ENCODE measurements at places on chromosomes 5 and 9. TPM values are rescaled to one million over a fixed set of nuclear protein-coding genes. Genes with fewer than 3 reads are reported as not detected.

- no peak for DNase-seq
Observed at GRCh38 chr5:40273936-40274335, 405.8 kb upstream of the PTGER4 start.

The SLC34A3 gene
- not detected for polyA plus RNA-seq

GRCh38 chr5:139740138-139740991 is 55.2 kb upstream of the PSD2 start:
- no peak for DNase-seq

- DNase-seq = no peak
Observed at GRCh38 chr9:29322240-29322639, 1749.0 kb upstream of the C9orf72 start.

DNA sequence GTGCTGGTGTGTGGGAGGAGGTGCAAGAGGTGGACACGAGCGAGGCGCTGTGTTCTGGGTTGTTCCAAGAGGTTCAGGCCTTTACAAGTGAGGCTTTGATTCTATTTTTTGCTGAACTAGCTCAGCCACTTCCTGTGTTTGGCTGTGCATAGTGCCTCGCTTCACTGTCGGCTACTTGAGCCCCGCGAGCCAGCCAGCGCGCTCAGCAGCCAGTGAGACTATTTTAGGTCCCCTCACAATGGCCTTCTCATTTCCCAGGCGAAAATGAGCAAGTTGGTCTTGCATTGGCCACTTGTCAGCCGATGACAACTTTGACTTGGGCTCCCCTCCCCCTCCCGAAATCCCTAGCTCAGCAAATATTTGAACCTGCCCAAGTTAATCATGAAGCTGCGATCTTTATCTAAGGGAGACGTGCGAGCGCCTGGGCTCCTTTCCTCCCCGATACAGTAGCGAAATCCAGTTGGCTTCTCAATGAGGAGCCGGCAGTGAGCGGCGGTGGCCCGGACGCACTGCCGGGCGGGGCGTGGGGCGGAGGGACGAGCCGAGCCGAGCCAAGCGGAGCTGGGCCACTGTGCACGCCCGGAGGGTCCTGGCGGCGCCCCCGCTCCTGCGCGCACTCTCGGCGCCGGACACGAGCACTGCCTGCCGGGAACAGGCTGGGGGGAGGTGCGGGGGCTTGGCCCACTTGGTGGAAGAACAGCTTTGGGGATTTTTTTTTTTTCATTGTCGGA is 72.6 kb downstream of the PIK3R1 start:
- peak; percentile 40 for DNase-seq

The TLR4 gene
- polyA plus RNA-seq = 0.12 TPM

- no peak for DNase-seq
Observed at GRCh38 chr9:137216188-137216965, 5.7 kb downstream of the RNF208 start.

DNA sequence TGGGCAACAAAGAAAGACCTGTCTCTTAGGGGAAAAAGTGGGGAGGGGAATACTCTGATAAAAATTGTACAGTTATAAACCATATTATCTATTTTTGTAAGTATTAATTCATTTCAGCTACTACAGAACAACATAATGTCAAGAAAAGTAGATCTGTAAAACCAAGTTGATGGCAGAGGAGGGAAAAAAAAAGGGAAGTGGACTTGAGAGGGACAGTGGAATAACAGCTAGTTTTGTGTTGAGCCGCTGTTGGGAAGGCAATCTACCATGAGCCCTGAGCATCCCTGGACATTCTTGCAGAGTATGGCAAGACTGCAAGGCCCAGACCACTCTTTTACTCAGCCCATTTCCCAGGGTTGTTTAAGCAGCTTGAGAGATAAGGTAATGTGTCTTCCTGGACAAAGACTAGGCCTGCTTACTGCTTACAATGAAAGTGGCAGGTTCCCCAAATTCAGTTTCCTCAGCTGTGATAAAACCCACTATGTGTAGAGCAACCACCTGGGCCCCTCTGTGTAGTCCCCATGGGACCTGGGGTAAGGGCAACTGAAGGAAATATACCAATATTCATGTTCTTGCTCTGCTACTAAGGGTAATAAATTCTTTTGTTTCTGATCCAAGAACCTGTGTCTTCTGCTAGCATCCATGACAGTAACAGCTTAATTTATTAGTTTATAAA is 25.0 kb downstream of the CEP120 start:
- no peak for DNase-seq

DNA sequence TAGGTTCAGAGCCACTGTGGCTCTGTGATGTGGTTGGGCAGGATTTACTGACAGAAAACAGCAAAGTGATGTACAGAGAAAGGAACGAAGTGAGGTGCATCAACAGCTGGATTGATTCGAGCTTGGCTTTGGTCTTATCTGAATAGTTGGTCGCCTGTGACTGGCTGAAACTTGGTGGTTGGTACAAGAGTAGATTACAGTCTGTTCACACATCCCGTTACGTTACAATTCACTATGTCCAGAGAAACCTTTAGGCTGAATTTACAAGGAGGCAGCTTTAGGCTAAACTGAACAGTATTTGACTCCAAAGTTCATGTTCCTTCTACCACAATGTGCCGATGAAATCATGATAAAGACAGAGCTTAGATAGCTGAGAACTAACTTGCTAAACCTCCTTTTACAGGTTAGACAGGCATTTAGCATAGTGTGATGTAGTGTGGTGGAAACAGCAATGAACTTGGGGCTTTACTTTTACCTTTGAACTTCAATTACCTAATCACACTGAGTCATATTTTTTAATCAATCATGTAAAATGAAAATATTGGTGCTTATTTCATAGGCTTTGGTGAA is 210.2 kb upstream of the PUM3 start:
- no peak for DNase-seq

The TIGD6 gene
- polyA plus RNA-seq = 3.6 TPM

- no peak for DNase-seq
Observed at GRCh38 chr9:125929846-125930245, 182.7 kb downstream of the PBX3 start.

- DNase-seq = no peak
Observed at GRCh38 chr9:38482918-38483592, 58.8 kb upstream of the IGFBPL1 start.

The NR6A1 gene
- polyA plus RNA-seq = not detected

DNA sequence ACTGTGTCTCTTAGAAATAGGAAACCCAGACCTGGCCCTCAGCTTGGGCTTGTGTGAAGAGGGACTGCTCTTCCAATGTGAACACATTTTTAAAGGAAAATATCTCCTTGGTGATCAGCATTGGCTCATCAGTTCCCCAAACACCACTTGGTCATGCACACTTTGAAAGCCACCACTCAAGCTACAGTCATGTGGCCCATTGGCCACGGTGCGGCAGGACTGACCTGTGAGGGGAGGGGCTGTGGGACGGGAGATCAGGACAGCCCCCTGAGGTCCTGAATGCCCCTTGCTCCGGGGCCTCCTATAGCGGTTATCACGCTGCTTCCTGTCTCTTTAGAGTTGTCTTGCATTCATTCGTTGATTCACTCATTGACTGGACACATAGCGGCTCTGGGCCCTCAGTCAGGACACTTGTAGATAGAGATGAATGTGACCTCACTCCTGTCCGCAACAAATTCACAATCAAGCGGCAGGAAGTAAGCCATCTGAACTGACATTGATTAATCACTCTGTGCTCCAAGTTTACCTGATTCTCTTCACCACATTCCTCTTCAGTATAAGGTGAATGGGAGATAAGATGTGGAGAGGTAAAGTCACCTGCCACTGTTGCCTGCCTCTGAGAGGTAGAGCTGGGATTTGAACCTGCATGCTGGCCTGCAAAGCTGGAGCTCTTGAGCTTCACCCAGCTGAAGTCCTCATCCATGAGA is 73.1 kb downstream of the COL15A1 start:
- DNase-seq = no peak

DNA sequence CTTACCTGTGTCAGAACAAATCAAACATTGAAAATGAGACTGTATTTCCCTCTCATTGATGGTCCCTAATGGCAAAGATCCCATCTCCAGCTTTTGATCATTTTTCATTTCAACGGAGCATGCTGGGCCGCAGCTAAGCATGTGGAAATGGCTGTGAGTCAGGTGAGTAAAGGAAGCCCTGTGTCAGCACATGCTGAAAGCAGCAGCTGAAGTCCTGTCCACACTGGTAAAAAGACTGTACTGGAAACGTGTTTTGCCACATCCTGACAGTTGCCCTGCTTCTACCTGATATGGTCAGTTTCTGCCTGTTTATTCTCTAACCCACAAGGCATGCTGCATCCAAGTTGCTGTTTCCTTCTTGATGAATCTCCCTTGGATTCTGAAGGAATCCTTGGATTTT is 330.1 kb downstream of the EFNA5 start:
- no peak for DNase-seq

DNA sequence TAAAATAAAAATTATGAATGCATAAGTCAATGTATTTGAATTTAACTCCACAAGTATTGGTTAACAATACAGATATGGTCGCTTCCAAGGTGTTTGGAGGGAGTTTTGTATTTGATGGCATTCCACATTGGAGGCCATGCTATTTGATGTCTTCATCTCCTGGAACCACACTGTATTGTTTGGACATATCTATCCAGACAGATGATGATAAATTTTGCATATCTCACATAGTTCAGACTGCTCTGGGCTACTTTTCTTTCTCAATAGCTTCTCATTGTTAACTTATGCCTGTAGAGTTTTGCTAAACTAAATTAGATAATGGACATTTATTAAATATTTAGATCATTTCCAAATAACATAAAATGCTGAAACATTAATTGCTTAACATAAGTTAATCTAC is 58.0 kb downstream of the CDKN2A start:
- DNase-seq = no peak

DNA sequence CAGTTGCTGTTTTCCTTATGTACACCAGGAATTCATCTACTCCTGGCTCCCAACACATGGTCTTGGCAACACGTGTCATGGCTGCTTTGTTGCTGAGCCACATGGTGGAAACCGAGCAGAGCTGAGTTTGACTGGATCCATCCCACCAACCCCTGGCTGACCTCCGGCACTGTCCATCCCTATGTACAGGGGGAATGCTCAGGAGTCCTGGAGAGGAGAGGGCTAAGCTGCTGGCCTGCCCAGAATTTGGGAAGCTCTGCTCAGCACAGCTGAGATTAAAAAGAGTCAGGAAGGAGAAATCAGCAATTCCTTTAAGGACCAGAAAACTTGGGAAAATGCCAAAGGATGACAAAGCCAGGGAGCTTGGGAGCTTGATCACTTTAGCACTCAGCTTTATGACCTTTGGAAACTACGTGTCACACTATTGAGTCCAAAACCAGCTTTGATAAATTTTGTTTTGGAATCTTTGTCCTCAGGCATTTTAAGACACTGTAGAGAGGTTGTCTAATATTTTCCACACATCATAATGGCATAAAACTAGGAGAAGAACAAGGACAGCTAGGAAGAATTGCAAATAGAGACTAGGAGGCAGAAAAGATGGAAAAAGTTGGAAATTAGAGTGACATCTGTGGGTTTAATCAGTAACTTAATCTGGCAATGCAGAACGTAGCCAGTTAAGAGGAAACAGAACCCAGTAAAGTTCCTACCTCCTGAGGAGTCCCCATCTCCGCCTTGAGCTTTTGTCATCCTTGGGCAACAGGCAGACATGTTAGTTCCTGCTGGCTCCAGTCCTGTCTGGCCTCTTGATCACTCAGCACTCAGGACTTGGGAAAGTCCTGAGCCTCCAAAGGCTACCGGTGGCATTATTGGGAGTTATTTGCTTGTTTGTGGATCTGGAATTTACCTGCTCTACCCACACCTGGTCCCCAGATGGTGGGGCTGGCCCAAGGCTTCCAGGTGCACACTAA is 62.5 kb upstream of the PLPP1 start:
- no peak for DNase-seq

DNA sequence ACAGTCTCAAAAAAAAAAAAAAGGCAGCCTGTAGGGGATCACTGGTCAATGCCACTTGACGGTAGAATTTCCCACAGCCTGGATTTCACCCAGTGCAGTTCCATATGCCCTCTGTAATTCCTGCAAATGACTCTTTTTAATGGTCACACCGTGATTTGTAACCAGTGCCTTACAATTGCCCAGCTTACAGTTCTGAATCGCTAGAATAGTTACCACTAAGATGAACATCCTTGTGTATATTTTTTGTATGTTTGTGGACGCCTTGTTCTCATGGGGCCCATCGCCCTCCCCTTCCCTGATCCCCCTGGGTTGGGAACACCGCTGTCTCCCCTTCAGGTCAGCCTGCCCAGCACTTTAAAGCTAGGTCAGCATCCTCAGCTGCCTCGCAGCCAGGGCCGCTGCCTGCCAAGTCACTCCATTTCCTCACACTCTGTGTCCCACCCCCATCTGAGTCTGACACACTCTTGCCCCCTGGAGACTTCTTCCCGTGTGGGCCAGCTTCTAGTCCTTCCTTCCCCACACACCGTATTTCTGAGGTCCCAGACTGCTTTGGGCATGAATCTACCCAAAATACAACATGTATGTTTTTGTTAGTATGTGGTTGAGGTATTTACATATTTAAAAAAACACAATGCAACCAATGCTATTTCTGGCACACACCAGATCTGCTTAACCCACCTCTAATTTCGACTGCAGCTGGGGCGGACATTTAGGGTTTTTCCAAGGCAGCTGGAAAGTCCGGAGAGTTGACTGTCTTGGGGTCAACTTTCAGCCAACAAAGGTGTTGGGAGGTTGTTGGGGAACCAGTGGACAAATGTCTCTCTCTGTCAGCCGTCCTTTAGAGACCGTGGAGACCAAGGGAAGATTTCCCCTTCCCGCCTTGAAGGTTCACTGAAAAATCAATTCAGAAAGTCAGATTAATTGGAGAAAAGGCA is 120.5 kb upstream of the NEK6 start:
- no peak for DNase-seq

DNA sequence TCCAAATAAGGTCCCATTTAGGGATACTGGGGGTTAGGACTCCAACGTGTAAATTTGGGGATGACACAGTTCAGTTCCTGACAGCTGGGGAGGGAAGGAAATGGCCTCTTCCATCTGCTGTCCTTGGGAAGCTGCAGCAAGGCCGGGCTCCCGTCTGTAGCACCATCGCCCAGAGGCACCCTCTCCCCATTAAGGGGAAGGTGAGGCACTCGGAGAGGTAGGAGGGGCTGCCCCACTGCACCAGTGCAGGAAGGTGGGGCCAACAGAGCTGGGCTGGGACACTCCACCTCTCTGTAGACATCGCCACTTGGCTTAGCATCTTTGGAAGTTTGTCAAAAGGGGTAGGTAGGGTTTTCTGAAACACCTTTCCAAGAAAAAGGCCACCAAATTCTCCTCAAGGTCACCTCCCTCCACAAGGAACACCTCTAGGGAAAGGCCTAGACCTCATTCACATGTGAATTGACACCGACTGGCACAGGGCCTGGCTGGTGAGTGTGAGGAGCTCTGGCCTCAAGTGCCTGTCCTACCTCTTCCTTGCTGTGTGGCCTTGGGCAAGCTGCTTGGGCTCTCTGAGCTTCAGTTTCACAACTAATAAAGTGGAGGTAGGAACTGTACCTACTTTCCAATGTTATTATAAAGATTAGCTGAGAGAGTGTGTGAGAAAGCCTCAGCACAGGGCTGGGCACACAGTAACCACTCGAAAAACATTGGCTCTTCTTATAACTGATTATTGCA is 75.0 kb upstream of the NEURL1B start:
- no peak for DNase-seq

- no peak for DNase-seq
Observed at GRCh38 chr5:147918101-147918685, 11.9 kb upstream of the C5orf46 start.
